ENCODE measurements at places on chromosomes 2 and 18.

DNA sequence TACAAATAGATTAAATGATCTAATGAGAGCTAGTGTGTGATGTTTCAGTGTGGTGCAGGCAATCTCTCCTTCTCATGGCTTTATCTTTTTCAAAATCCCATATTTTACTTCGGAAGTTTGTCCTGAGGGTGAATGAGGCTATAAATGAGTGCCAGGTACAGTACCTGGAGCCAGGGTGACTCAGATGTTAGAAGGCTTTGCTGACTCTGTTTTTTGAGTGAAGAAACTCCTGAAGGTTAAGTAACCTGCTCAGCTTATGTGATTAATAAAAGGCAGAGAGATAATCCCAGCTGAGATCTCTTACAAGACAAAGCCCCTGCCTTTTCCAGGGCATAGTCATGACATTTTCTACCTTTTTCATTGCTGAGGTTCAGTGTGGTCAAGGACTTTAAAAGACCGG lies 52.6 kb downstream of the MGAT5 start:
- DNase-seq, result no peak

GRCh38 chr2:222372993-222373392 lies 51.4 kb upstream of the SGPP2 start:
- no peak for DNase-seq

DNA sequence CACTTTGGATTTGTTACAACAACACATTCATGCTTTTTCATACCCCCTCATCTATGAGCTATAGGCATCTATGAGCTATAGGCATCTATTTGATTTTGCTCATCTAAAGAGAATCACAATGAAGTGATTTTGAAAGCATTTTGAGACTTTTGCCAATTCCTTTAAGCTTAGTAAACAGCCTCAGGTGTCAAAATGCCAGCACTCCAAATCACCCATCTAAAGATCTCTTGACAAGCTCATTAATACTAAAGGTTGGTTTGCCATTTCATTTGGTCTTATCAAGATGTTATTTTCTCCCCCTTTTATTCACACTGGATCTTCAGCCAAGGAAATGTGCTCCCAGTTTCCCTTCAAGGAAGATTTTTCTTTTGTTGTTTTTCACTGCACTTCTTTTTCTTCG lies 110.7 kb upstream of the TLK1 start:
- DNase-seq, result no peak

DNA sequence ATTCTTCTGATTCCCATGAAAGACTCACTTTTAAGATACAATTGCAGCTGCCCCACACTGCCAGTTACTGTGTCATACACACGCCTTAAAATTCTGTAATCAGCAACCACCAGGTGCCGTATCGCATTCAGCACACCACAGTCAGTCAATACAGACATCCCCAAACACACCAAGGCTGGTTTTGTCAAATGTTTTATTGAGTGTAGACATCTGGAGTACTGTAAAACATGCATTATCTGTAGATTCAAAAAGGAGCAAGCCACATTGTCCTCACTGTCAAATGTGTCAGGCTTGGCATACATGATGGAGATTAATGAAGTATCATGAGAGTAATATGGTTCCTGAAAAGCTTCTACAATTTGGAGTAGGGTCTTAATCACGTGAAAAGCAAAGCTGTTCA lies 109.7 kb upstream of the SP3 start:
- no peak for DNase-seq

DNA sequence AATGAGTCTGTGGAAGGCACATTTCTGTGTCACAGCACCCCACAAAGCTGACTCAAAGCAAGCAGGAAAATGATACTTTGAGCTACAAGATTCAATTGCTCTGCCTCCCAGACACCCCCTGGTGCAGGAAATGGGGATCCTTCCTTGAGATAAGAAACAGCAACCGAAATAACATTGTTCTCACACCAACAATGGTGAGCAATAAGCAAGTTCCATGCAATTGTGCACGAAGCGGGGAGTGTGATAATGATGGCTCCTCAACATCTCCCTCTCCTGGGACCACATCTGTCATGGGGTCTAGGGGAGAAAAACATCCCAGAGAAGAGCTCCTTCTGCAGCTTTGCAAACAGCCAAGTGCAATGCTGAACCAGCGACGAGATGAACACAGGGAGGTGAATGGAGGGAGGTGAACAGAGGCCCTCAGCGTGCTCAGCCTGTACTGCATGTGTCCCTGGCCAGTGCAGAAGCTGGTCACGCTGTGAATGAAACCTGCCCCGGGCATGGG lies 67.7 kb downstream of the PDCL3 start:
- no peak for DNase-seq

DNA sequence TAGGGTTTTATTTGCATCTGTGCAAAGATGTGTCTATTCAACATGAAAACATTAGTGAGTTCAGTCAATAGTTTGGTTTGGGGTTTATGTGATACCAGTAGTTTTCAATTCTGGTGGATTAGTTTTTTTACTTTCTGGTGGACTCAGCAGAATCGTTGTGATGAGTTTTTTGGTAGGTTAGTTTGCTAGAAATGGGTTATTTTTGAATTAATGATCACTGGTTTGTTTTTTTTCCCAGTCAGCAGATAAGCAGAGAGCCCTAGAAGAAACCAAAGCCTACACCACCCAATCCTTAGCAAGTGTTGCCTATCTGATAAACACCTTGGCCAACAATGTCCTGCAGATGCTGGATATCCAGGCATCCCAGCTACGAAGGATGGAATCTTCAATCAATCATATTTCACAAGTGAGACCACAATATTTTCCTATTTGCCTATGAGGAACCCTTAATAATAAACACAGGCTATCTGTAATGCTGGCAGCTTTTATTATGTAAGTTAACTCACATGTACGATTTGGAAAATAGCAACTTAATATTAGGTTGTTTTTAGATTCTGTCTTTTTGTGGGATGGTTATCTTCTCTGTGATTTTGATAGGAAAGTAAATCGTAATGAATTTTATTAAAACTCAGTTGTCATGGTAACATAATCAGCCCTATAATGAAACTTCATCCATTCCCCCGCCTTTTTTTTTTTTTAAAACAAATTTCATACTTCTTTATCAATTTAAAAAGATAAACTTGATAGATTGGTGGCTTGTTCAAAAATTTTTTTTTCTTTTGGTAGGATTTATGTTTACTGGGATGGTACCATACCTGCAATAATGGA lies 38.7 kb downstream of the ABI2 start:
- DNase-seq, result no peak

DNA sequence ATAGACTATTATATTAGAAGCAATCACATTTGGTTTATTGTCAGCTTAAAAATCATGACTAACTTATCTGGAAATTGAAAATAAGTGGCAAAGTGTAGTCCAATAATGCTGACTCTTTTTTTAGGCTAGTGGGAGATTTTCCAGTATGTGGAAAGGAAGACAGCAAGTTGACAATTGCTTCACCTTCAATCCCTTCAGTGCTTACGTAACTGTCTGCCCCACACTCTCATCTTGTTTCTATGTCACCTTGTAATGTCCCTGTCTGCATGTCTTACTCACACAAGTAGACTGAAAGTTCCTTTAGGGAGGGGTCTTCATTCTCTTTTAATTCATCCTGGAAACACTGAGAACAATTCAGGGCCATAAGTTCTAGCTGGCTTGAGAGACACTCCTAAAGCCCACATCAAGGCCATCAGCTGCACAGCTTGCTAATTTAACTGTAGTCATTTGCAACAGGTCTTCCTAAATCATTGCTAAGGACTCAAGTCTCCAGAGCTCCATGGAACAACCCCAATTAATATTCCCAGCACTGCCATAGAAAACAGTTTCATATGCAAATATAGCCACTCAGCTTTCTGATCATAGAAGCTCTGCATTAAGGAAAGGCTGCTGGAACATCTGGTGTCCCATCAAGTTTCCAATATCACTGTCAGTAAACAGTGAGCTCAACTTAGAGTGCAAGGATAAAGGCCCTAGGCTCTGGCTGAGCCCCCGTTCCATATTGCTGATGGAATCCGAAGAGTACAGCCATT lies 230.5 kb downstream of the ETAA1 start:
- DNase-seq, result no peak

DNA sequence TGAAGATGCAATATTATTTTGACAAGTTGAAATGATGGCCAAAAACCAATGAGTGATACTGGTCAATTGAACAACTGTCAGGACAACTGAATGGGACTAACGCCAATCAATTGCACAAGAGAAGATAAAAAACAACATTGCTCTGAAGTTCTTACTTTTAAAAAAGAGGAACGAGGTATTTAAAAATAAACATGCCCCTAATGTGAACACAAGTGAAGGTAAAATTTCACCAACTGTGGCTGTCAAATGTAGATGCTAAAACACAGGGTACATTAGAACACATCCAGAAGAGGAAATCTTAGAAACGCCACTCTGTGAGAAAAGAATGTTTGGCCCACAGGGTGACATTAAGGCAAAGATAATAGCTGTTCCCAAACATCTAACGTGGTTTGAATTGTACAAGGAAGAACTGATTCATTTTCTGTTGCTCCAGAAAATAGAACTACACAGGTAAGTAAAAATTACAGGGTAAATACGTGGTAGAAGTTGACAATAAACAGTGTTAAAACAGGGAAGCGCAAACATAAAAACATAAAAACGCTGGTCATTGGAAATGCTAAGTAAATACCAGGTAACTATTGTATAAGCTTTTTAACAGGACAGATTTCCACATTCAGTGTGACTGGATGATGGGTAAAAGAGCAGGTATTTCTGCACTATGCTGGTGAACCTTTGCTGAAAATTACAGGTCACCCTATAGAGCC lies 20.3 kb downstream of the LONRF2 start:
- no peak for DNase-seq

GRCh38 chr18:26901020-26901419 lies 35.5 kb upstream of the AQP4 start:
- no peak for DNase-seq

DNA sequence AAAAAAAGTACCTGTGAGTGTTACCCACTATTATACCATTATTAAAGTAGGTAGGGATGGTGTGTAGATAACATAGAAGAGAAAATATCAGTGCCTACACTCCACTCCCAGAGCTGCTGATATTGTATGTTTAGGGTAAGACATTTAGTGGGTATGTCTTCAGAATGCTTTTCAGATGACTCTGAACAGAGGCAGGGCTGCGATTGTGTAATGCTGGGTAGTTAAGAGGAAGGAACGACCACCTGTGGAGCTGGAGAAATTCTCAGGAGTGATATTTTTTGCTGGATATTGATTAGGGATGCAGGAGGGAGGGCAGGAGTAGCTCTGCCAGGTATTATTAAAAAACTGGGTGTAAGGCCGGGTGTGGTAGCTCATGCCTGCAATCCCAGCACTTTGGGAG lies 2.8 kb downstream of the CNOT11 start:
- DNase-seq, result no peak

- no peak for DNase-seq
These were observed 630.2 kb downstream of the ARHGAP15 start for GRCh38 chr2:143759455-143759854.

DNA sequence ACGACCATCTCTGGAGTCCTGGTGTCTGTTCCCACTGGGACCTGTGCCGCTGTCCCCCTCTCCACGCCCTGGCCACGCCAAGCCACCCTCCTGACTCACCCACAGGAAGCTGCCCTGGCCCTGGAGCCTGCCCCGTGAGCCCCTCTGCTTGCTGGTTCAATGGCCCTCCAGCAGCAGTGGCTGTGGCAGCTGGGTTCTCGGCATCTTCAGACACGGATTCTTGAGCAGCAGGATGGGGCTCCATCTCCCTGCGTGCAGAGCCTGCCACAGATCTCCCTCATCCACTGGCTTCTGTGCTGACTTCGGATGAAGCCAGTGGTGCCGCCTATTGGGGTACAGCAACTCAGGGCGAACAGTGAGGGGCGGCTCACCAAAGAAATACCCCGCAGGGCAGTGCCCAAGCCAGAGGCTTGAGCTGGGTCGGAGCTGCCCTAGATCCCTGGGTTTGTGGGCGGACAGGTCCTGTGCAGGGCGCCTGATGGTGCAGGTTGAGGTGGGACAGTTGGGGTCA lies 14.0 kb downstream of the CAPN10 start:
- DNase-seq, result no peak

DNA sequence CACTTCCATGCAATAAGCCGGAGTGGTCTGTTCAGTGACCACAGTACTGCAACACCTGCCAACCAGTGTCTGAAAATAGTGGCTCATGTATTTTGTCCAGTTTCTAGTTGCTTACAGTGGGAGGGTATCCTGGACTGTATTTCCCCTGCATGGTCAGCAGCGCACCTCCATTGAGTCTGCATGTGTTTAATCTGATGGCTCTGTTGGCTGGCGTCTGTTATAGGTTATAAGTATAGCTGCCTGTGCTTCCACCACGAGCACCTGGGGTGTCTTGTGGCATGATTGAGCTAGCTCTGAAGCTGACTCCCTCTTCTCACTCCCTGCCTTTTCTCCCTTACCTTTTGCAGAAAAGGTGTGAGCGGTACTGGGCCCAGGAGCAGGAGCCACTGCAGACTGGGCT lies 12.9 kb downstream of the PTPN18 start:
- no peak for DNase-seq

DNA sequence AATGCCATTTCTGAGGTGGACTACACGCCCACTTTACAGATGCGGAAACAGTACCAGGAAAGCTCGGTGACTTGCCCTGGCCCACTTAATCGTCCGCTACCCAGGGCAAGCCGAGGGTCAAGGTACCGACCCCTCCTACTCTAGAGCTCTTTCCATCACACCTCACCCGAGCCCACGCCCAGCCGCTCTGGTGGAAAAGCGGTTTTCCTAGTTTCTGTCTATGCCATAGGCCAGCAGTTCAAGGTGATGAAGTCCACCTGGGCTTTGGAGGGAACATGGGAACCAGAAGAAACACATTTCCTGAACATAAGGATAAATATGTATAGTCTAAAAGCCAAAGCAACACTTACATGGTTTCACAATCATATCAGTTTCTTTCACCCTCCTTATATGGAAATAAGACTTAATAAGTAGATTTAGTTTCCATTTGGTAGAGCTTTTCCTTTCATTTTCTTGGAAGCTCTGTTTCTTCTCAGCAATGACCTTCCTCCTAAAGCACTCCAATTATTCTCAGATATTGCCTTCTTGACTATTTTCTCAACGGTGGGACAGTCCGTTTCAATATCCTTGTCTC lies 567 bp downstream of the VWA3B start:
- no peak for DNase-seq

GRCh38 chr18:58143386-58143785 lies 99.4 kb downstream of the NEDD4L start:
- no peak for DNase-seq

DNA sequence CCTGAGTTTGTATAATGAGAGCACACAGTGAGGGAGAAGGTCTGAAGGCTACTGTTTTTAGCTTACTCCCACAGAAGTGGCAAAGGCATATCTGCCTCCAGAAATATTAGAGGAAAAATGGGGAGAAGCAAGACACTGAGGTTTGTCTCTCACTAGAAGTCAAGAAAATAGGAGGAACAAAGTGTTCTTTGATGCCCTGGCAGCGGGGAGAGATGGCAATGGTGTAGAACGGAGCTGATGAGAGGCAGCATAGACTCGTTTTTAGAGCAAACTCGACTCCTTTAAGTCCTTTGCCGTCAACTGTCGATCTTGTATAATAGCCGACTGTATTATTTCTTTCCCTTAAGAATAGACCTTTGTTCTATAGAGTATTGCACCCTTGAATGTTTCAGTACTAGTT lies 73.8 kb downstream of the ANKRD44 start:
- DNase-seq, result no peak
